Ecto neural progenitor cell (in vitro differentiated cells): ENCODE measurements at places on chromosomes 1 and 21.

DNA sequence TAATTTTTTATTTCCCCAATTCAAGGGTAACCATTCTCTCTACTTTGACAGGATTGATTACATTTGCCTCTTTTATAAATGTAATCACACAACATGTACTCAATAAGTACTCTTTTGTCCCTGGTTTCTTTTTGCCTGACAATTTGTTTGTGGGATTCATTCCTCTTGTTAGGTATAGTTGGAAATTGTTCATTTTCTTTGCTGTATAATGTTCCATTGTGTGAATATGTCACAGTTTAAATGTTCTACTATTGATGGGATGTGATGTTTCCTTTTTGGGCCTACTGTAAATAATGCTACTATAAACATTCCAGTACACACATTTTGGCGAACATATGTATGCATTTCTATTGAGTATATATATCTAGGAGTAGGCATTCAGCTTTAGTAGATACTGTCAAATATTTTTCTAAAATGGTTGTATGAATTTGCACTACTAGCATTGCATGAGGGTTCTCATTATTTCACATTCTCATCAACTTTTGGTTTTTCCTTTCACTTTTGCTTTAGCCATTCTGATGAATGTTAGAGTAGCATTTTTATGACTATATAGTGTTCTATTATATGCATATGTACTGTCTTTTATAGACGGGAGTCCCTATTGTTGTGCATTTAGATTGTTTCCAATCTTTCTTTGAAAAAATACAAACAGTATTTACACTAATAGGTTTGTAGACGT is 35.0 kb upstream of the PRKACB start:
- DNase-seq = no peak

DNA sequence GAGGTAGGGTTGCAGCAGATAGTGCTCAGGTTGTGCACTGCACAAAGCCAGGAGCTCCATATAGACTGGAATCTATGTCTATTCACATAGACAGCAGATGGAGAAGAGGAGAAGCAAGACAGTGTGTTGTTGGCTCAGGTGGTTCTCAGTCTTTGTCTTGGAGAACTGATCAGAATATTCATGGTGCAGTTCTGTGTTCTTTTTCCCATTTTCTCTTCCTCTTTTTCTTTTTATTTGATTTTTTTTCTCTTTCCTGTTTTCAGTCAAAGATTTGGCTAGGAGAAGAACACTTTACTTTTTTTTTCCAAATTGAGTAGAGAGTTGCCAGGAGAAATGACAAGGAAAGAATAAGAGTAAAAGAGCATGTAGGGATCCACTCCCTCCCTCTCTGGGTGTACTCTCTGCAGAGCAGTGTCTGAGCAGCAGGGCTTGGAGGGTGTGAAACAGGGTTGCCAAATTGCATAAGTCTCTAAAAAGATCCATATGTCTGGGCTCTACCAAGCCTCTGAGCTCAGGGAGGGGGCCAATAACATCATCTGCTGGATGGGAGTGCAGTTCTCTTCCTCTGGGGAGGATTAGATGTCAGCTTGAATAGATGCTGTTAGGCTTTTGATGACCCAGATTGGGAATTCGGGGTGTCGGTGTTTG is 8.7 kb upstream of the CD34 start:
- DNase-seq = no peak

GRCh38 chr1:207342332-207342731 is 20.9 kb downstream of the CD55 start:
- DNase-seq = no peak

GRCh38 chr1:219692981-219693380 is 80.1 kb upstream of the ZC3H11B start:
- DNase-seq = no peak

DNA sequence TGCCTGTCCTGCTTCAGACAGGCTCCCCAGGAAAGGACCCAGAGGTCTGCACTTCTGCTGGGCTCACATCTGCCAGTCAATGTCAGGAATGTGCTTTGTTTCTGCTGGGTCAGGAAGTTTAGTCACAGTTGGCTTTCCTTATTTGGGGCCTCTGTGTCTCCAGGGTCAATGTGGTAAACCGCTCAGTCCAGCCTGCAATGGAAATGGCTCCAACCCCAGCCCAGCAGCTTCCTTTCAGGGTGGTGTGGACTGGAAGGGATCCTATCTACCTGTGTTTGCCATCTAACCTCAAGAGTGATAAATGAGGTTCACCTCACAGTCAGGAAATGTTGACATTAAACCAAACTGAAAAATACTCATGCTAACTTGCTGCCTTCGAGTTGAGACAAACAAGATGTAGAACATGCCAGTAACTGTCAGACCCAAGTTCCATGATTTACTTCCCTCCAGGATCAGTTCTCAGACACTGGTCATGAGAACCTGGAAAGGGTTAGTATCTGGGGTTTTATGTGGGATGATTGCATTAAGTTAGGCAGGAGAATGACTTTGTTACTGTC is 20.3 kb downstream of the ENO1 start:
- no peak for DNase-seq

GRCh38 chr1:54465351-54465811 is 59.2 kb upstream of the SSBP3 start:
- peak; percentile 48 for DNase-seq

GRCh38 chr1:153192697-153193096 is 10.5 kb upstream of the LELP1 start:
- no peak for DNase-seq

- DNase-seq = no peak
These were observed 129.2 kb downstream of the ROR1 start for GRCh38 chr1:63902844-63903589.

- no peak for DNase-seq
These were observed 19.8 kb downstream of the OLFML2B start for GRCh38 chr1:162003830-162004215.

DNA sequence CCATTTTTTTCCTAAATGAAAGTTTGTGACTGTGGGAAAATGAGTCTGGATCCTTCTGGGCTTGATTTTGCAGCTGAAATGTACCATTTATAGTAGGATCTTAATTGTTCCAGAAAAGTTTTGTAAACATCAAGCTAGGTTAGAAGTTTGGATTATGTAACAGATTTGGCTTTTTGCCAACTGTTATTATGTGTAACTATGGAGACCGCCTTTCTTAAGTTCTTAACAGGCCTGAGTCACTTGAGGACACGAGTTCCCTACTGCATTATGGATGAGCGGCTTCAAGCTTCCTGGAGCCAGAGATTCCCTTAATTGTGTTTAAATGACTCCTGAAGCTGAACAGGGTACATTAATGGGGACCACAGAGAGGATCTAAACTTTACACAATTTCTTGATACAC is 22.2 kb downstream of the SLC25A33 start:
- DNase-seq = no peak

DNA sequence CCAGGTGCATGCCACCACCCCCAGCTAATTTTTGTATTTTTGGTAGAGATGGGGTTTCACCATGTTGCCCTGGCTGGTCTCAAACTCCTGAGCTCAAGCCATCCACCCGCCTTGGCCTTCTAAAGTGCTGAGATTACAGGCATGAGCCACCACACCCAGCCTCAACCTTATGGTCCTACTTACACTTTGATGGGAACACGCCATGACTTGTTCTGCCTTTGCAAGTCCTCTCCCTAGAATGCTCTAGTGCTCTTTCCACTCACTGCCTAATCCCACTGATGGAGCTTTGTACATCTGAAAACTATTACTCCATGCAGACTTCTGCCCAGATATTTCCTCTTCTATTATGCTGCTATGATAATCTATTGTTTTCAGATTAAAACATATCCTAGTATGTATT is 174.3 kb downstream of the DAB1 start:
- no peak for DNase-seq

- no peak for DNase-seq
These were observed 67.9 kb downstream of the PHACTR4 start for GRCh38 chr1:28437264-28437923.

DNA sequence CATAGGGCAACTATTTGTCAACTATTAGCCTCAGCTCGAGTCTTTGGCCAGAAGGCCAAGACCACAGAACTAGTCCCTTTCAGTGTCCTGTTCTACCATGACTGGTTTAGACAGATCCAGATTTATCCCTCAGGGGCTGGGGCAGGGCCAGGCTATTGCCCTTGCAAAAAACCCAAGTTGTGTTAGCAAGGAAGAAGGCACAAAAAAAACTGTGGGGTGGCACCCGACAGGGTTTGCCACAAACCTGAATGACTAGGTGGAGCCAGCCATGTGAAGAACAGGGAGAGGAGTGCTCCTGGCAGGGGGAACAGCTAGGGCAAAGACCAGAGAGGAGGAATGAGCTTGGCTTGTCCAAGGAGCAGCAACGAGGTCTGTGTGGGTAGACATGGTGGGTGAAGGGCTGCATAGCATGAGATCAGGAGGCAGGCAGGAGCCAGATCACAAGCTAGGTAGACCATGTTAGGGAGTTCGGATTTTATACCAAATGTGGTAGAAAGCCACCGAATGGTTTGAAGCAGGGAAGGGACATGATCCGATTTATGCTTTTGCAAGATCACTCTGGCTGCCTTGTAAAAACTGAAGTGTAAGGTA is 4.3 kb downstream of the DCST1 start:
- DNase-seq = no peak

DNA sequence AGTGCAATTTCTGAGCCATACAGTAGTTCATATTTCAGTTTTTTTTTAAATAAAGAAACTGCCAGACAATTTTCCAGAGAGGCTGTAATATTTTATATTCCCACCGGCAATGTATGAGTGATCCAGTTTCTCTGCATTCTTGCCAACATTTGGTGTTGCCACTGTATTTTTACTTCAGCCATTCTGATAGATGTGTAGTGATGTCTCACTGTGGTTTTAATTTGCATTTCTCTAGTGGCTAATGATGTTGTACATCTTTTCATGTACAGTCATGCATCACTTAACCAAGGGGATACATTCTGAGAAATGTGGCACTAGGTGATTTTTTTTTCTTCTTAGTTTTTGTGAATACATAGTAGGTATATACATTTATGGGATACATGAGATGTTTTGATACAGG is 99.6 kb downstream of the CENPF start:
- DNase-seq = no peak

DNA sequence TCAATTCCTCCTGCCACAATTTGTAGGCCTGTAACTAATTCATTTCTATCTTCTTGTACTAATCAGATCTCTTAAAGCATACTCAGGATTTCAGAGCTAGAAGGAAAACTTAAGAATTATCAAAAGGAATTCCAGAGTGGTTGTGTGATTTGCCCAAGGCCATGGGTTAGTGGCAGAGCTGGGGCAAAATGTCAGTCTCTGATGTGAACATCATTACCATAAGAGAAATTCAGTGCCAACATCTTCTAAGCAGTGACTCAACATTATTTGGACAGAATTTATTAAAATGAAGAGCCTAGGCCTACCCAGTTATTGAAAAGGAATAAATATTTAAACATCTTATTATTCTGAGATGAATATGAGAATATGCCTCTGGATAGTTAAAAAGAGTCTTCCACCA is 14.5 kb downstream of the ST6GALNAC5 start:
- DNase-seq = no peak

- DNase-seq = no peak
These were observed 525.6 kb downstream of the PTBP2 start for GRCh38 chr1:97247196-97247595.

DNA sequence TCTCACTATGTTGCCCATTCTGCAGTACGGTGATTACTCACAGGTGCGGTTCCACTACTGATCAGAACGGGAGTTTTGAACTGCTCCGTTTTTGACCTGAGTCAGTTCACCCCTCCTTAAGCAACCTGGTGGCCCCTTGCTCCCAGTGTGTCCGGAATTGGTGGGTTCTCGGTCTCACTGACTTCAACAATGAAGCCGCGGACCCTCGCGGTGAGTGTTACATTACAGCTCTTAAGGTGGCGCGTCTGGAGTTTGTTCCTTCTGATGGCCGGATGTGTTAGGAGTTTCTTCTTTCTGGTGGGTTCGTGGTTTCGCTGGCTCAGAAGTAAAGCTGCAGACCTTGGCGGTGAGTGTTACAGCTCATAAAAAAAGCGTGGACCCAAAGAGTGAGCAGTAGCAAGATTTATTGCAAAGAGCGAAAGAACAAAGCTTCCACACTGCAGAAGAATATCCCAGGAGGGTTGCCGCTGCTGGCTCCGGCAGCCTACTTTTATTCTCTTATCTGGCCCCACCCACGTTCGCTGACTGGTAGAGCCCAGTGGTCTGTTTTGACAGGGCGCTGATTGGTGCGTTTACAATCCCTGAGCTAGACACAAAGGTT is 17.6 kb upstream of the PARP1 start:
- no peak for DNase-seq

- DNase-seq = no peak
These were observed 128.2 kb downstream of the LBR start for GRCh38 chr1:225299624-225300023.

DNA sequence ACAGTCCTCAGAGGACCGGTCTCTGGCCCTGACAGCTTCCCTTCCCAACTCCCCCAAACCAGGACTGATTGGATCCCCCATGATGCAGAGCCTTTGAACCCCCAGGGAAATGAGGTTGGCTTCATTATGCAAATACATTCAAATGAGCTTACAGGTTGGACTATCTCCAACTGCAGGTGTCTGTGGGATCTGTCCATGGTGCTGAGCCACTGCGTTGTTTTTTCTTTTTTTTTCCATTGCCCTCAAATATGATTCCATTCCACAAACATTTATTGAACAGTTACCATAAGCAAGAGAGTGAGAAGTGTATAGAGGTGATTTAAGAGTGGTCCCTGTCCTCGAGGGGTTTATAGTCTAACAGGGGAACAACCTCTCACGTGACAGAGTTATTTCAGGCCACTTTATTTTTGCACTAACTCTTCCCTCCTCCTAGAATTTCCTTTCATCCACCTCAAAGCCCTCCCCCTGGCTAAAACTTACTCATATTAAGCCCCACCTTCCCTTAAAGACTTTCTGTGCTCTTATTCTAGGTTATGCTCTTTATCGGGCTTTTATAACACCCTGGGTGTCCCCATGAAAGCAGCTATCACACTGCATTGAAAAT is 21.9 kb downstream of the DLGAP3 start:
- no peak for DNase-seq

DNA sequence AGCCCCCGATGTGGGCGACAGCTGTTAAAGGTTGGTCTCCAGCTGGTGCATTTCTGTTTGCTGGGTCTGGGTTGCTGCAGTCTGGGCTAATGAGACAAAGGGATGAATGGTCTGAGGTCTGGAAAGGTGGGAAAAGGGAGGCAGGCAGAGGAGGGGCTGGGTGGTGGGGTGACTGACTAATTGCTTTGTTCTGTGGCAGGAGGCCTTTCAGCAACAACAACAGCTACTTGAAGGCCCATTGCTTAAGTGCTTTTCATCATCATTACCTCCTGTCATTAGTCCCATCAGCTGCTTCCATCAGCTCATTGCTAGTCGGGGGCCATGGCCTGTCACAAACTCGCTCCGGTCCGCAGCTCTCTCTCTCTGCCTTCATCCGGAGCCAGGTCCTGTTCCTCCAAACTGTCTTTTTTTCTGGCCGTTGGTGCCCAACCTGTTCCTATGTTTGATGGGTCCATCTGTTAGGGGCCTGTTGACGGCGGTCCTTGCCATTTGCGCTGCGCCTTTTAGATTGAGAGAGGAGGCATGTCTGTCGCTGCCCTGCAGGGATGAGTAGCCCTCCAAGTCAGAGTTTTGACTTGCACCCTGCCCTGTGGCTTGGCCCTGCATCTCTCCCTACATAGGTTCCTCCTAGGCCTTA is 105.6 kb upstream of the PLXNA2 start:
- no peak for DNase-seq
